ENCODE measurements at places on chromosomes 1 and 21.

- DNase-seq = no peak
Observed at GRCh38 chr1:37135032-37135431, 100.7 kb upstream of the GRIK3 start.

DNA sequence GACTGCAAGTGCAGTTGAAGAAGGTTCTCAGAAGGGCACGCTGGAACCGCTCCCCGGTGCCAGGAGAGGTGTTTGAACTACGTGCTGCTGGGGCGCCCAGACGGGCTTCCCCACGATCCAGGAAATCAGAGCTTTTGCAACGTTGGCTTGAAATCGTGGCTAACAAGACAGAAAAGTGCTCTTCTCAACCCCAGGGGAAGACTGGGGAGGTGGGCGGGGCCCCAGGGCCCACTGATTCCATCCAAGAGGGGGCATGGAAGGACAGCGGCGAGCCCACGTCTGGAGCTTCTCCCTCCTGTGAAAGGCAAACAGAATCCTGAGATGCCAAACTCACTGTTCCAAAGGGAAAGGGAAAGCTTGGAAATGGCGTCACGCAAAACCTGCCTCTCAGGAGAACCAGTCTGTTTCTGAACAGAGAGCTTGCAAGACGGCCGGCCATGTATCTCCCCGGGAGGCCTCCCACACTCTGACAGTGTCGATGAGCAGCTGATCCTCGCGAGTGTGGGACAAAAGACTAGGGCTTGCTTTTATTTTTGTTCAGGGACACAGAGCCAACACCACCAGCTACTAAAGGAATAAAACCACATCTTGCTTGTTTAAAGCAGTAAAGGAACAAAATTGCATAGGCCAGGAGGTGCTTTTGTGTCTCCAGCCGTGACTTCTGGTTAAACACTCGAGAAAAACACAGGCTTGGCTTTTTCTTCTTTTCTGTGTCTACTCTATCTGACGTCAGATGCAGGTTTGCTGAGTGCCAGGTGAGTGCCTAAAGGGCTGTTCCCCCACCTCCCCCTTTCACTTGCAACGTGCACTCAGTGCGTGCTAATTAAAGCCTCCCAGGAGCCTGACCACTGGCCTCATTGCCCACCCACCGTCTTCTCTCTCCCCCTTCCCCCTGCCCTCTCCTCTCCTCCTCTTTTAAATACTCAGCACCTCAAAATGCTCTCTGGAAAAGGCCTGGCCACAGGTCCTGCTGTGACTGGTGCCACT, 41.5 kb downstream of the LRRC3 start:
- DNase-seq = no peak

DNA sequence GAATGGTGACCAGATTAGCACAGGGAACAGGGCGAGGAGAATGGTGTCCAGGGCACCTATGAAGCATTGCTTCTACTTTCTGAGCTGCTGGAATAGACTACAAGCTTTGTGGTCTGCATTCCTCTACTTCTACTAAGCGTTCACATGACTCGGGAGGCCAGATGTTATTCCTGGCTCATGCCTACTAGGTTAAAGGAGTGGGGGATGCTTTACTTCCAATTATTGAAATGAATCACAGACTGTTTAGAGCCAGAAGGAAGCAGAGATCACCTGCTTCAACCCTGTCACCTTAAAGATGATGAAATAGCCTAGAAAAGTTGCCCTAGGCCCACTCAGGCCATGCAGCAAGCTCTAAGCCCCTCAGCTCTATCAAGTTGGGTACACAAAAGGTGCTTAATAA, 633.5 kb downstream of the KIF26B start:
- no peak for DNase-seq

DNA sequence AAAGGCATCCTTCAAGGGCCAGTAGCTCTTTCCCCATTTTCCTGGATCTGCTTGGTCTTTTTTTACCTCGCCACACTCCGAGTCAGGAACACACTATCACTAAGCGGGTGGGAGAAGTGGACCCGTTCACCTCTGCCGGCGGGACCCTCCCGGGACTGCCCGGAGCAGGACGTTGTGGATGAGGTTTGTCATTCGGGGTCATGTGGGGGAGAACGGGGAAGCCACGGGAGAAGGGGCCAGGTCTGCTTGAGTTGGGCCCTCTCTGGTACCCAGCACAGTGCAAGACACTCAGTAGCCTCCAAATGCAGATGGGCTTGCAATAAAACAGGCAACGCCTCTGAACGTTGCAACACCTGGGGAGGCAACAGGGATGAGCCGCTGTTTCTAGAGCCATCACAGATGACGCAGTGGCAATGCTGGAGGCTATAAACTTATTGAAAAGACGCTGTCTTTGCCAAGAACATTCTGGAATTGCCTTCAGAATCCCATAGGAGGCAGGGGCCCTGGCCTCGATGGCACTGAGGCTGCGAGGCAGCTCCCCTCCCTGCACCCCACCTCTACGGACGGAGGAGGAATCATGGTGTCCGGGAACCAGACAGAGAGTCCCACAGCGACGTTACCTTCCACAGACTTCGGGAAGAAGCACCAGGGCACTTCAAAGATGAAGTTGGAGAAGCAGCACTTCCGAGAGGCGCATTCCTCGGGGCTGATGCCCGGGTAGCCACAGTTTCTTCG, 3.8 kb downstream of the TFF2 start:
- no peak for DNase-seq
